Activated naive CD8-positive, alpha-beta T cell treated with anti-CD3 and anti-CD28 coated beads, Interleukin-2, amount 50 U/mL, for 24 hours (primary cell): ENCODE measurements at places on chromosomes 3 and 15.
A peak's percentile ranks its signal among the peaks of the same experiment; 100 is the strongest.

DNA sequence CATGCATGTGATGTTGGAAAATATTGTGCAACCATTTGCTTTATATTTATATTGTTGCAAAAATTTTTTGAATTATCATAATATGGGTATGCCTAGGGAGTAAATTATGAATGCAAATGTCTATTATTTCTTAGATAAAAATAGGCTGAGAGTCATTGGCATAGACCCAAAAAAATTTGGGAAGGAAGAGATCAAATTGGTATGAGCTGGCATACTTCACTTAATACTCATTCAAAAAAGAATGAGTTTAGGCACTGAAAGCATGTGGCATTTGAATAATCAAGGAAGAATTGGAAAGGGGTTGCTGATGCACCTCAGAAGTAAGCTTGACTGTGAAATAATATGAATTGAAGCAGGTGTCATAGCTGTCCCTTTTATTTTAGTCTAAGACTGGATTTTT is 764.0 kb upstream of the DPPA4 start:
- no peaks in the 10 kb centered on the region for H3K36me3 ChIP-seq
- no peak for DNase-seq
- peaks cover 1% of the 10 kb centered on the region for H3K4me1 ChIP-seq
- H3K27me3 ChIP-seq: no peaks in the 10 kb centered on the region
- no peak overlapping the region for H3K4me3 ChIP-seq

DNA sequence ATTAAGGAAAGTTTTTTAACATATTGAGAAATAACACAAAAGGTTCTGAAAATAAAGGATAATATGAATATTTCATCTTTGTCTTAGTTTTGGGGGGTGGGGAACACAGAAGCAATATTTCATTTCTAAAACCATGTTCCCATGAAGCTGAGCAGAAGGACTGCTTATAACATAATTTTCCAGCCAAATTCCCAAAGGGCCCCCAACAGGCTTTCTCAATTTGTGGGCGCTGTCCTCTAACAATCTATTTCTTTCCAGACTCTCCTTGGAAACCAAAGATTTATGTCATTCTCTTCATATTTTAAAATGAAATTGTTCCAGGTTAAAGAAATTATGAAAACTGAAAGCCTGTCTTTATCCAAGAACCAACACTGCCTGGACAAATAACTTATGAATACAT is 273.5 kb downstream of the ZBTB20 start:
- no peak overlapping the region for H3K27ac ChIP-seq
- no peaks in the 10 kb centered on the region for H3K36me3 ChIP-seq
- peaks cover 7% of the 10 kb centered on the region for H3K4me1 ChIP-seq
- H3K27me3 ChIP-seq: no peaks in the 10 kb centered on the region
- no peak for DNase-seq

GRCh38 chr3:195809291-195809785 is 2.4 kb downstream of the MUC4 start:
- H3K27ac ChIP-seq: no peak overlapping the region
- no peak for DNase-seq
- no peaks in the 10 kb centered on the region for H3K36me3 ChIP-seq

- no peak overlapping the region for H3K4me3 ChIP-seq
- H3K36me3 ChIP-seq: no peaks in the 10 kb centered on the region
- DNase-seq: peak; percentile 28
- H3K4me1 ChIP-seq: no peaks in the 10 kb centered on the region
- peaks cover 40% of the 10 kb centered on the region for H3K27me3 ChIP-seq
- H3K27ac ChIP-seq: no peak overlapping the region
Measured at GRCh38 chr3:193788189-193788991, 195.4 kb downstream of the OPA1 start.

- H3K4me1 ChIP-seq: peaks cover 12% of the 10 kb centered on the region
- no peak overlapping the region for H3K27ac ChIP-seq
Measured at GRCh38 chr3:10753964-10754363, 62.1 kb upstream of the SLC6A11 start.

GRCh38 chr3:131350506-131350905 is 31.1 kb upstream of the NUDT16 start:
- H3K4me3 ChIP-seq: no peak overlapping the region
- H3K27me3 ChIP-seq: no peaks in the 10 kb centered on the region
- DNase-seq: no peak
- no peak overlapping the region for H3K27ac ChIP-seq
- no peaks in the 10 kb centered on the region for H3K4me1 ChIP-seq

DNA sequence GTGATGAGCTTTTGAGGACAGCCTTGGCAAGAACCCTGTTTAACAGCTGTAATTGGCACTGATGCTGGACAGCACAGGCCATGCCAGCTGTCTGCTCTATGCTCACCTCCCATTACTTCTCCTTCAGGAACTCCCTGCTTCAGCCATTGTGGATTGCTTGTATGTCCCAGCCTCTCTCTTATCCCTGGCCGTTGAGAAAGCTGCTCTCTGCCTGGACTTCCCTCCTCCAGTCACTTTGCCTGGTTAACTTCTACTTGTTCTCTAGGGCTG is 444.5 kb downstream of the EPHB1 start:
- no peaks in the 10 kb centered on the region for H3K36me3 ChIP-seq
- no peaks in the 10 kb centered on the region for H3K27me3 ChIP-seq
- no peak overlapping the region for H3K27ac ChIP-seq

DNA sequence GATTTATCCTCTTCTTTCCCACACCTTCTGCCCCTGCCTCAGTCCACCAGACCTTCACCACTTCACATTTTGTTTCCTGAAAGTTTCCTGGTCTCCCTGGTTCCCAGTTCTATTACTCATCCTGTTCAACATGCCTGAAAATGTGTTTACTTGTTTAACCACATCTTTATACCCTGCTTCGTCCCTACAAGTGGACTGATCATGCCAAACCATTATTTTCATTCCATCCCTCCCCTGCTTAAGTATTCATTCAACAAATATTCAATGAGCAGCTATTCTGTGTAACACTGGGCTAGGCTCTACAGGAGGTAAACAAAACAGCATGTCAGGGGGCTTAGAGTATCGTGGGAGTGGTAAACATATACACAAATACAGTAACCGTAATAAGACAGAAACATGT is 5.5 kb downstream of the MYO5A start:
- no peak overlapping the region for H3K27ac ChIP-seq
- no peak for DNase-seq
- H3K27me3 ChIP-seq: no peaks in the 10 kb centered on the region
- H3K4me1 ChIP-seq: peaks cover 36% of the 10 kb centered on the region

DNA sequence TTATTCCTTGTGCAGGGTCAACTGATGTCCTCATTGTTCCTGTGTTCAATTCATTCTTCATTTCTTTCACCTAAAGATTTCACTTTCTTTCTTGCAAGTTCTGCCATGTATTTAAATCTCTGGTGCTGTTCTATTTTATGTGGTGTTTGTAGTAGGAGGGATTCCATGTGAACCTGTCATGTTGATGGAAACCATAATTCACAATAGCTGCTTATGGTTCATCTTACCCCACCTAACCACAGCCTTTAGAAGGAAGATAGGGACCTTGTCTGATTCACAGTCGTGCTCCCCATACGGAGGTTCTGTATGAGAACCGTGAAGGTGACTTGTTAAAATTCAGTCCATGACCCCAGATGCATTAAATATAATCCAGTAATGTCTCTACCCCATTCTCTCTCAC is 21.9 kb downstream of the SLCO2A1 start:
- H3K36me3 ChIP-seq: no peaks in the 10 kb centered on the region
- no peak for DNase-seq
- peaks cover 7% of the 10 kb centered on the region for H3K27me3 ChIP-seq
- no peak overlapping the region for H3K4me3 ChIP-seq

DNA sequence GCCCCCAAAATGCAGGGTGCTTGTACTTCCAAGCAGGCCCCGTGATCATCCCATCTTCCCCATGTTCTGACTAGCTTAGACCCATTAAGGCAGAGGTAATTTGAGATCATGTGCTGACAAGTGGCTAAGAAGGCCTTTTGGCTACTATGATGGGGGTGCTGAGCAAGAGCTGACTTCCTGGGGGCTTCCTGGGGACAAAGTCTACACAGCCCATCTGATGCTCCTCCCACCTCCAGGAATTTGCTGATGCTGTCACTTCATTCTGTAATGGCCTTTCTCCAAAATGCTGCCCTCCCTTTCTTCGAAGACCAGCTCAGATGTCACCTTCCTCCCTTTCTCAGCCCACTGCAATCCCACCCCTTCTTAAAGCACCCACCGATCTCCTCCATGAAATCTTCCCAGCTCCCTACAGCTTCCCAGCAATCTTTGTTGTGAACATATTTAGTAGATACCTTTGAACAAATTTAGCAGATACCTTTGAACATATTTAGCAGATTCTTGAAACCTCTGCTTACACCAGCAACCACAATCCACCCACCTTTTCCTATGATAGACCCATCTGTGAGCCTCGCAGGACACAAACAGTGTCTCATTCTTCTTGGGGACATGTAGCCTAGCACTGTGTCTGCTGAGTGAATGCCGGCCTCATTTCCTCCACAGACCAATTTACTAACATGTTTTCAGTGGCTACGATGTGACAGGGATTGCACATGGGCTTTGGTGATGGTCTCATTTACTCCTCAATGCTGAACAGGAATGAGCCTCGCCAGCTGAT is 223.3 kb downstream of the EPHB1 start:
- H3K27me3 ChIP-seq: no peaks in the 10 kb centered on the region
- no peak overlapping the region for H3K4me3 ChIP-seq
- H3K36me3 ChIP-seq: no peaks in the 10 kb centered on the region
- DNase-seq: no peak

- H3K27ac ChIP-seq: no peak overlapping the region
- H3K27me3 ChIP-seq: no peaks in the 10 kb centered on the region
- H3K36me3 ChIP-seq: peaks cover 60% of the 10 kb centered on the region
- H3K4me1 ChIP-seq: no peaks in the 10 kb centered on the region
Measured at GRCh38 chr3:183775781-183776180, 49.6 kb downstream of the MAP6D1 start.

DNA sequence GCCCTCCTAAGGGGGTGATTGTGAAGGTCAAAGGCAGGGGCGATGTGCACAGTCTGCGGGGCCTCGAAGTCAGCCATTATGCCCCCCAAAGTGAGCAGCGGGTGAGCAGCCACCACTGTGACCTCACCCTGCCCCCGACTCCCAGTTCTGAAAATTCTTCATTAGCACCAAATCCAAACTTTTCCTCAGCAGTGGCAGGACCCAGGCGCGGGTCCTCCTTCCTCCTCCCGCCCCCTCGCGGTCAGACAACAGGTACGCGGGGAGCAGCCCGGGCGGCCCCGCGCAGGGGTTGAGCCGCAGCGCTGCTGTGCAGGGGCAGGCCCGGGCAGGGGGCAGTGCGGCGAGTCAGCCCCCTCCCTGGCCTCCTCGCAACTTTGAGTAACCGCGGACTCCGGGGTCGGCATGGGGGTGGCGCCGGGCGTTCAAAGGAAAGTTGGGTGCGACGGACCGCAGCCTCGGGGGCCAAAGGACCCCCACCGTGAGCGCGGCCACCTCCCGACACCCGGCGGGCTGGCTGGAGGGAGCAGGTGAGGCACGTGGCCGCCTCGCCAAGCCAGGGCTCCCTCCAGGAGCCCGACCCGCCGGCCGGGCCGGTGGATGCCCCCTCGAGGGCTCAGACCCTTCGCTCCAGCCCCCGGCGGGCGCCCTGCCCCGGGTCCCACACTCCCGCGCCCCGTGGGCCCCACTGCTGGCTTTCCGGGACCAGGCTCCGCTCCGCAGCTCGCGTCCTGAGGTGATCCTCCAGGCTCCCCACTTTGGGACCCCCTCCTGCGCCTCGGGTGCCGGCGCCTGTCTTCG is 49.4 kb upstream of the CCDC174 start:
- H3K27me3 ChIP-seq: peaks cover 70% of the 10 kb centered on the region
- no peaks in the 10 kb centered on the region for H3K4me1 ChIP-seq
- no peak overlapping the region for H3K4me3 ChIP-seq
- DNase-seq: no peak
- no peak overlapping the region for H3K27ac ChIP-seq

GRCh38 chr3:100577382-100578008 is 31.9 kb upstream of the ADGRG7 start:
- H3K36me3 ChIP-seq: no peaks in the 10 kb centered on the region
- no peak overlapping the region for H3K27ac ChIP-seq
- H3K4me3 ChIP-seq: no peak overlapping the region
- peaks cover 6% of the 10 kb centered on the region for H3K27me3 ChIP-seq
- no peak for DNase-seq

- peaks cover 4% of the 10 kb centered on the region for H3K27me3 ChIP-seq
- no peak overlapping the region for H3K4me3 ChIP-seq
- no peak overlapping the region for H3K27ac ChIP-seq
- no peaks in the 10 kb centered on the region for H3K4me1 ChIP-seq
Measured at GRCh38 chr15:38874464-38874863, 309.9 kb upstream of the RASGRP1 start.

DNA sequence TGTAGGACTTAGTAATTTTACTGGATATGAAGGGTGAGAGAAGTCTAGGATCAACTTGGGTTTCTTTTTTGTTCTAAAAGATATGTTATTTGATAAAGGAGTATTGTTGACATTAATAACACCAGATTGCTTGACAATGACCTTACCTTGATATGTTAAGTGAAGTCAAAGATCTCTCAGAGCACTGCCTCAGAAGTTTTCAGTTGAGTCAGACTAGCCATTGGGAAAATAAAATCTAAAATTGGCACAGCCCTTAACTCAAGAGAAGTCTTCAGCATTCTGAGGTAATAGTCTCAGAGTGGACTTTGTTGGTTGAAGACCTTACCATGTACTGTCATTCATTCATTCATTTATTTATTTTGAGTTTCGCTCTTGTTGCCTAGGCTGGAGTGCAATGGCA is 22.4 kb upstream of the ZNF609 start:
- no peak overlapping the region for H3K4me3 ChIP-seq
- H3K27ac ChIP-seq: peak overlapping the region; percentile 53

- peaks cover 2% of the 10 kb centered on the region for H3K4me1 ChIP-seq
- H3K4me3 ChIP-seq: no peak overlapping the region
- H3K36me3 ChIP-seq: no peaks in the 10 kb centered on the region
Measured at GRCh38 chr15:73127302-73127936, 75.2 kb downstream of the NEO1 start.

DNA sequence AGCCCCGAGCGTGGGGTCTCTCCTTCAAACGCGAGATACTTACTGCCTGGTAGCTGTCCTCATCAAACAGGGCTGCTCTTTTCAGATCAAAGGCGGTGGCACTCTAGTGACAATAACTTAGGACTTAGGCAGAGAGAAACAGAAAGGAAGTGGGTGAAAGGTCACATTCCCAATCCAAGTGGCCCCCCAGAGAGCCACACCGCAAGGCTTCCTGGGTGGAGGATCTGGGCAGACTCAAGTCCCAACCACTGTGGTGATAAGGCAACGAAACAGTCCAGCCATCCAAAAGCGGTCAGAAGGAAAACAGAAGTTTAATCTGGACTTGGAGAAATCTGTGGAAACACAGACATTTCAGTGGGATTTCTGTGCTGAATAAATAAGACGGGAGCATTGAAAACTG is 227.2 kb downstream of the ADAMTS17 start:
- H3K36me3 ChIP-seq: peaks cover under 1% of the 10 kb centered on the region
- no peaks in the 10 kb centered on the region for H3K27me3 ChIP-seq
- H3K27ac ChIP-seq: no peak overlapping the region
- H3K4me1 ChIP-seq: peaks cover 36% of the 10 kb centered on the region
